ENCODE measurements at places on chromosomes 7 and 10.

- DNase-seq: no peak
Measured at GRCh38 chr7:135773464-135773863, 24.9 kb upstream of the FAM180A start.

DNA sequence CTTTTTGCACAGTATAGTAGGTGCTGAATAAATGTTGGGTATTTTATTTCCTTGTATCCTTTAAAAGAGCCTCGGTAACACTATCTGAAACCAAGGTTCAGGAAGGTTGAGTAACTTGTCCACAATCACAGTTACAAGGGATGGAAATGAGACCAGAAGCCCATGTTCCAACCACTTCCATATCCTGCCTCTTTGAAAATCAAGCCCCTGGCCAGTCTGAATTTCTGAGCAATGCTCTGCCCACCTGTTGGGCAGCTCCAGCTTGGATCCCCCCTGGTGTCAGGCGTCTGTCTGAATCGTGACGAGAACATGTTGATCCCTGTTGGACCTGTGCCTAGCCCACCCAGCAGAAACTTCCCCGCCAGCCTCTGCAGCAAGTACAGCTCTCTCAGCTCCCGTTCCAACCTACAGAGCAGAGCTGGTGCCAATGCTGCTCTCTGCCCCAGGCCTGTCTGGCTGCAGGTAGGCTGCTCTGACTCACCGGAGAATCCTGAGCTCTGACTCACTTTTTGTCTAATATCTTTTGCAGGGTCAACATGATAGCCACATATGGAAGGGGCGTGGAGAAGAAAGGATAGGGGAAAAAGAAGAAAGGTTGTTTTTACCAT is 595.5 kb downstream of the INHBA start:
- no peak for DNase-seq

GRCh38 chr7:124840435-124840834 is 74.8 kb upstream of the GPR37 start:
- DNase-seq: no peak

GRCh38 chr7:6306471-6306870 is 34.0 kb upstream of the CYTH3 start:
- DNase-seq: no peak

- DNase-seq: peak; percentile 73
Measured at GRCh38 chr10:114541081-114541796, 116.8 kb downstream of the ABLIM1 start.

- peak; percentile 92 for DNase-seq
Measured at GRCh38 chr7:107563775-107564552, at the start of the genes COG5 and DUS4L. Gene COG5 (minus strand): TSS chr7:107563920. CDS start chr7:107563896, 24 bp downstream. Gene DUS4L (plus strand): TSS chr7:107563971. CDS start chr7:107567071, 3,100 bp downstream.

DNA sequence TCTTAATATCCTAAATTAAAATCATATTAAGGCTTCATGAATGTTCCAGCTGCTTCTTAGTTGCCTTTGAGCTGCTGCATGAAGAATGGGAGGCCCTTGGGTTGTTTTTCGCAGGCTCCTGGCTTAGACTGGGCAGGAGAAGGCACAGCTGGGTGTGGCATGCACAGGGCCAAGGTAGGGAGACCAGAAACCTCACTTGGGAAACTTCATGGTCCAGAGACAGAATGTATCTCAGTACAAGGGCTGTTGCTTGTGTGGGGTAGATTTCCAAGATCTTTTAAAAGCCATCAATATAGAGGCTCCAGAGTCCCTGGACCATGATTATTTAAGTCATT is 49.9 kb downstream of the BUB3 start:
- no peak for DNase-seq

DNA sequence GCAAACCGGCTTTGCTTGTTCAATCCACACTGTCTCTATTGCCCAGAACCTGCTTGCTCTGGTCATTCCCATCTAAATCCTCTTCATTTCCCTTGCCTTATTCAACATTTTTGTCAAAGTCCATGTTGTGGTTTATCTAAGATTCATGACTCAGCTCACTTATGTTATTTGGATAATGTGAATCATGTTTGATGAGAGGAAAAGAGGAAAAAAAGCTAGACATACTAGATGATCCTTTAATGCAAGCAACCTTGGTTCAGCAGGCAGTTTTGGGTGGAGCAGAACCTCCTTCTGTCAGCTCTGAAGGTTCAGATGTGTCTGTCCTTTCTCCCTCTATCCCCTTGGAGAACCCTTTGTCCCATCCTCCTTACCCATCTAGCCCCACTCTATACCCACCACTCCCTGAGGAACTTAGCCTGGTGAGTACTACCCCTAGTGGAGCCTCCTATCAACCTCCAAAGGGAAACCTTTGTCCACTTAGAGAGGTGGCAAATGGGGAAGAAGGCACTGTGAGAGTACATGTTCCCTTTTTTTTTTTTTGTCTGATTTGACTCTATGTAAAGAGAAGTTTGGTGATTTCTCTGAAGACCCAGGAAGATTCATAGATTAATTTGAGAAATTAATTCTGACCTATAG is 2.1 kb upstream of the SAMD9L start:
- no peak for DNase-seq

GRCh38 chr10:95245425-95246055 is 45.3 kb downstream of the PDLIM1 start:
- DNase-seq: no peak

GRCh38 chr10:74612195-74612594 is 214.2 kb upstream of the KAT6B start:
- DNase-seq: no peak

DNA sequence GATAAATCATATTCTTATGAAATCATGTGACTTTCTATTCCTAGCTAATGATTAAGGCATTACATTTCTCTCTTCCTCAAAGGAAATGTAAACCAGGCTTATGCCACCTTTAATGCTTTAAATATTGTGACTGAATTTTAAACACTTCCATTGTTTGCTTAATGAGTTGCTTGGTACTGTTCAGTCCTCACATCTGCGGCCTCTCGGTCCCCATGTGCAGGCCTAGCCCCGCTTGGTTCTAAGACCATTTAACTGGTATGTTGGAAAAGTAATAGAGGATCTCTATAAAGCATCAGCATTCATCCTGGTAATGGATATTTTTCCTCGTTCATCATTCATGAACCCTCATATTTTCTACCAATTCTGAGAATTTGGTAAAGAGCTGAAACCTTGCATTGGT is 27.4 kb downstream of the THSD7A start:
- no peak for DNase-seq

DNA sequence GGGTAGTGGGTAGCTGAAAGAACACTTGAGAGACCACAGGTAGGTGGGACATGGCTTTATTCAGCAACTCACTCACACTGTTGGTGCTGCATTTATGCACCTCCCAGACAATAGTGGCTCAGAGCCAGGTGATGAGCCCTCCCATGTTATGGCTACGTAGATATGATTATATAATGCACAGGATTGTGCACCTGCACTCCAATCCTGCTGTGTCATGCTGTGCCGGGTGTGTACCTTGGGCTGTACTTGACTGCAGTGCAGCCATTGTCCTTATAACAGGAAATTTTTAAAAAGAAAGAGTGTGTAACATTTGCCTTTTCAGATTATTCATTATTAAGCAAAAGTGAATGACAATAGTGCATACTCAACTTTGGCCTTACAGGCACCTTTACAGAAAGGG is 366.1 kb upstream of the BMPER start:
- DNase-seq: no peak

DNA sequence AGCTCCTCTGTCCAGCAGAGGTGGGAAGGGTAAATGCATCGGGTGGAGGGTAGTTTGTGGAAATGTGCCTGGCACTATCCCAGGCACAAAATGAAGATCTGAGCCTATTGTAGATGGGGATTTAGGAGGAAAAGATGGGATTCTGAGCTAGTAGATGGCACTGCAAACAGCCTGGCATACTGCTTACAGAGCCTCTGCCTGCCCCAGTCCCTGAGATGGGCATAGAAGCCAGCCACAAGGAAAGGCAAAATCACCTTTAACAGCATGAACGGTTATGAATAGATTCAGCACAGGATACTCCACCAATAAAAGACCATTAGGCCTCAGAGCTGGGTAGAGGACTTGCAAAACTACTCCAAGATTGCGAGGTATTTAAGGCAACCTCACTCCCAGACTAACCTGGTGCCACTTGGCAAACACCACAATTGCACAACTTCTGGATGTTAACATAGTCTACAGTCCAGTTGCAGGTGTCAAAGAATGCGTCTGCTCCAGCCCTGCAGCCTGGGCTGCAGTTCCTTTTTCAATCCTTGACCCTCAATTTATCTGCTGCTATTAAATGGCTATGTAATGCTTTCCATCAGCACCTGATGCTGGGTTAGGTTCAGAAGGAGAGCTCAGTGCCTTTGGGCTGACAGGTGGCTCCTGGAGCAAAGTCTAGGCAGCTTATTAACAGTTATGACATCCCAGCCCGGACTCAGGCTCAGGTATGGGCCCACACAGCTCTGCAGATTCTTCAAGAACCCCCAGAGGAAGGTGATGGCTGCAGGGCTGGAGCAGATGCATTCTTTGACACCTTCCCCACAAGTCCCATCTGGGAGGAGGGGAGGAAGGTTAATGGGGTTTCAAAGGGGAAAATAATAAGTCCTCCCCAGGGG is 34.0 kb downstream of the CDHR3 start:
- DNase-seq: no peak

DNA sequence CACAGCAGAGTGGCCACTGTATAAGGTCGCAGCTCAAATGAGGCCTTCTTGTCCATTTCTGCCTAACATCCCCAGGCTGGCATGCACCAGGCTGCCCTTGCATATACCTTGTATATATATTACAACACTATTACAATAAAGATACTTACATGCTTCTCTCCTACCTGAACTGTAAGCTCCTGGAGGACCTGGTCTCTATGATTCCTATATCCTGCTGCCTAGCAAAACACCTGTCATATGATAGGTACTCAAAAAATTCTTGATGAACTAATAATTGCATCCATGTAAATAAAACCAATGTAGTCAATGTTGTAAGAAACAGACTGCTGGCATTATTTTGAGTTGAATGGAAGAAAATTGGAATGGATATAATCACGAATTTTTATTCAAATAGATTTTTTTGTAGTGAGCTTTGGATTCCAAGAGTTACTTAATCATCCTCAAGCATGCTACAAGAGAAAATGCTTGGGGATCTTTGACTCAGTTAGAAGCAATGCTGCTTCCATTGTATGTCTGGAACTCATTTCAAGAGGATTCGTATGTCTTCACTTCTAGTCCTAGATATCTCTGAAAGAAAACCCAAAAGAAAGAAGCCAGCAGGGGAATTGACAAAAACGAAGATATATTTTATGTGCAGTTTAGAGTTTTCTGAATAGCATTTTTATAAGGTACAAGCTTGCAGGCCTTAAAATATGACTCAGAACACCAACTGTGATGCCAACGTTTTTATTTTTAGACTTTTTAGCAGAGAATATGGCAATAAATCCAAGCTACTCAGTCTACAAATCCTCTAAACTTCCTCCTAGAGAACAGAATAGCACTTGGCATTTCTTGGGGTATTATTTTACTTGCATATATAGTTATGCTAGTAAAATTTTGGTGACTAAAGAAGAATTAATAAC is 53.1 kb downstream of the OSBPL3 start:
- DNase-seq: no peak

DNA sequence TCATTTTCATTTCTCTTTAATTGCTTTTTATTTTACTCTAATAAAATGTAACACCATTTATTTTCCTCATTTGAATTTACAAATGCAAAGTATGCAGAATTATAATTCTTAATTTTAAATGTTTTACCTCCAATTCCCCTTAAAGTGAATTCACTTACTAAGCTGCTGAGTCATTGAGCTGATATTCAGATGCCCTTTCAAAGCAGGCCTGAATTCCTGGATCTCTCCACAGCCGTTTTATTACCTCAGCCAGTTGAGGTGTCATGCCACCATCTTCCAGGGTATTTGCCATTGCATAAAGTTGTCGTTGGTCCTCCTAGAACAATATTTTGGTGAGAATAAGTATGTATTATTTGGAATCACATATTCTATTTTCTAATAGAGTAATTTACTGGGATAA is 33.2 kb downstream of the GNAT3 start:
- no peak for DNase-seq

GRCh38 chr10:101131962-101132635 is 999 bp downstream of the TLX1 start:
- DNase-seq: peak; percentile 45

DNA sequence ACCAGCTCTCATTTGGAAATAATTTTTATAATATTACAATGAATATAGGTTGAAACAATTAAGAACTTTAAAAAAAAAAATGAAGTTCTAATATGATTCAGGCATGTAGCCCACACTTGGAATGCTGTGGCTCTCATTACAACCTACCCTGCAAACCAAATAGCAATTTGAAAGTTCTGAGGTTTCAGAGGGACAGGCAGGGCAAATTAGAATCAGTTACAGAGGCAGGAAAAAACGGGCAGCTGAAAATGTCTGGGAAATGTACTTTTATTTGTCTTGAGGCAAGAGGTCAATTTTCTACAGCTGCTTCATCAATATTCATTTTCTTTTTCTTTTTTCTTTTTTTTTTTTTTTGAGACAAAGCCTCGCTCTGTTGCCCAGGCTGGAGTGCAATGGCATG is 95.3 kb downstream of the PIP4K2A start:
- DNase-seq: no peak

DNA sequence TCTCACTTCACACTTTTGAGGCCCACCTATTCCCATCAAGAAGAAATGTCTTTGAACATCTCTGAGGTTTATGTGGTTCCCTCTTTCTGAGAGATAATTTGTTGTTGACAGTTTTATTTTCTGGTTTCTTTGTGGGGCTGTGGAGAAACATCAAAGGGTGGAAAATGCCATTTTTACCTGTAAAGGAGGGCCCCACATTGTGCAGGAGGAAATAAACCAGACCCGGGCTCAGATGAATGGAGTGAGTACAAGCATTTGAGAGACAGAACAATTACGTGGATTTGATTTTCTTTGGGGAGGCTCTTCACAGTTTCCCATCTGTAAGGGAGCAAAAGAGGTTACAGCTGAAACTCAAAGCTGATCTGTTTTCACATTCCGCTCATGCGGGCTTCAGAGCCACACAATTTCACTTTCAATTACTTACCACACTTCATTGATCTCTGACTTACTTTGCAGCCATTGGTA is 29.8 kb downstream of the ITPRIP start:
- peak; percentile 33 for DNase-seq

DNA sequence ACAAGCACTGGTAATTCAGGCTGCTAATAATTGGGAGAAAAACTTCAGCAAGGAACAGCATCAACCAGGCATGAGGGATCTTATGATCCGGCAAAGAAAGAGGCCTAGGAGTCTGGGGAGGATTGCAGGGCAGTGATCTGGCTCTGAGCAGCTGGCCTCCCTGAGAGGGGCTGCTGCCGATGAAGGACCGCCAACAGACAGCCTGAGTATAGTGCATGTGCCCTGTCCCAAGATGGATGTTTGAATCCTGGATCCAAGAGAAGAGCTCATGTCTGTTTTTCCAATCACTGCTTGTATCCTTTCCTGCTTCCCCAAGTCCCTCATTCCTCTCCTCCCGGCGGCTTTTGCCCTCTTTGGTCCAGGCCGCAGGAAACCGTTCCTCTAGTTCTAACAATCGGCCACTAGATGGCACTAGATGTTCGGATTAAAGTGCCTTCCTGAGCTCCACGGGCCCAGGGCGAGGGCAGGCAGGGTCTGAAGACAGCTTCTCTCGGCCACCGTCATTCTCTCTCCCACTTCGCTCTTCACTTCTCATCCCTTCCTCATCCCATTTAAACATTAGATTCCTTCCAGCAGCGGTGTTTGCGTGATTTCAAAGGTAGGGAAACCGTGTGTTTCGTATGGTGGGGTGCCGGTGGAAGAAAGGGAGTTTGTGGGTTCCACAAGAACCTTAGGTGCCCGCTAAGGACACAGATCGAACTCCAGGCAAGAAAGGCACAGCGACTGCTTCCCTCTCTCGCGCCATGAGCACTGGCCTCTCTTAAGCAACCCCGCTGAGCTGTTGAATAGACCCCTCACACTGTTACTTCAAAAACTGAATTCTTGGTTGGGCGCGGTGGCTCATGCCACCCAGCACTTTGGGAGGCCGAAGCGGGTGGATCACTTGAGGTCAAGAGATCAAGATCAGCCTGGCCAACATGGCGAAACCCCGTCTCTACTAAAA is 82.4 kb downstream of the ADCYAP1R1 start:
- peak; percentile 46 for DNase-seq

GRCh38 chr10:130495891-130496636 is 359.9 kb downstream of the GLRX3 start:
- DNase-seq: no peak
